ENCODE measurements at places on chromosomes 13 and 19.
A peak's percentile ranks its signal among the peaks of the same experiment; 100 is the strongest.

- DNase-seq = no peak
Measured at GRCh38 chr13:110628477-110628793, 13.1 kb downstream of the NAXD start.

- DNase-seq = peak; percentile 98
Measured at GRCh38 chr19:49340069-49340864, 5.1 kb downstream of the CD37 start.

DNA sequence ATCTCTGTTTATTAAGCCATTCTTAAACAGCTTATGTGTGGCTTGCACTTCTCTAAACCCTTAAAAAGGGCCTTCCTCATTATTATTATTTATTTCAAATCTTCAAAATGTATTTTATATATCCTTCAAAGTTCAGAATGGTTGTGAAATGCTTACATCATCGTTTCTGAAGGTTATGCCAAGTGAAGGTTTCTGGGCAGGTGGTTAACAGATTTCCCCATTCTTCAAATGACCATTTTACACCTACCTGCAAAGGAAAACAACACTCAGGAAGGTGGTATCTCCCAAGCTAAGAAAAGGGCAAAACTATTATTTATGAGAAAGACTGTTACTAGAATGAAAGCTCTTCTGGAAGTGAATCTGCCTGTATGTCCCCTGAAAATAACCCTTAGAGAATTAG is 191.6 kb downstream of the SHISA2 start:
- DNase-seq = no peak

GRCh38 chr19:7191946-7192691 is 102.1 kb downstream of the INSR start:
- DNase-seq = no peak

- no peak for DNase-seq
Measured at GRCh38 chr19:1237027-1237659, 662 bp downstream of the CBARP start.

- no peak for DNase-seq
Measured at GRCh38 chr19:41416194-41416674, 10.9 kb downstream of the B3GNT8 start.

GRCh38 chr19:30695171-30695875 is 323.1 kb downstream of the ZNF536 start:
- no peak for DNase-seq
